NCI-H524 (cell line): ENCODE measurements at places on chromosomes 12 and 14.

- peak; percentile 83 for DNase-seq
Observed at GRCh38 chr14:68979722-68980451, 785 bp upstream of the ACTN1 start.

GRCh38 chr12:131912518-131913274, 16.4 kb upstream of the PUS1 start:
- no peak for DNase-seq

GRCh38 chr14:31763041-31763440, 201.8 kb downstream of the NUBPL start:
- no peak for DNase-seq

GRCh38 chr14:104582662-104583061, 3.1 kb downstream of the C14orf180 start:
- peak; percentile 62 for DNase-seq

DNA sequence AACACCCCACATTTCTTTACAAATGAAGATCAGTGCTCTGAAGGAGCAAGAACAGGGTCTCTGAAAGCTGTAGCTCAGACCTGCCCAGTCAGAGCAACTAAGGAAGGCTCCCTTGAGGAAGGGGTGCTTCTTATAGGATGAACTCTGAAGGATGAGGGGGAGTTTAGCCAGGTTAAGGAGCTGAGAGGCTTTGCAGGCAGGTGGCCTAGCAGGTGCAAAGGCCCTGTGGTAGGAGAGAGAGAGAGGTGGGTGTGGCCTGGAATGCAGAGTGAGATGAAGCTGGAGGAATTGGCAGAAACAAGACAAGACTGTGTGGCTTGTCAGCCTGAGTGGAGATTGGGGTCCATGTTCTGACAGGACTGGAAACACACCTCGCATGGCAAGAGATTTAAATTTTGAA, 20.5 kb upstream of the FAM222A start:
- no peak for DNase-seq

DNA sequence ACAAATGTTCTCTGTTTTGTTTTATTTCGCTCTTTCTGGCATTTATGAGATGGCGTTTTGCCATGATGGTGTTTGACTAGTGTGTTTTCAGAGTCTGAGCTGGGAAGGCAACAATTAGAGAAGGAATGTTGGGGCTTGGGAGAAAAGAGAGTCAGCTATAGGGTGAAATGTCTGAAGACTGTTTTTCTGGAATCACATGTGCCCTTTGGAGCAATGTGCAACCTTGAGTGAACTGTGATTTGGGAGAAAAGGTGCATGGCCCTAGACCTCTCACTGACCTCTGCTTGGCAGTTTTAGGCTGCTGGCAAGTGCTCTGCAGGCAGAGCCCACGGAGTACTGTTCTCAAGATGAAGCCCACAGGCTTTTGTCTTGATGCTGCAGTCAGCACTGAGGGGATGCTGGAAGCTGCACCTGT, 379.9 kb upstream of the PDE3A start:
- DNase-seq = no peak

- DNase-seq = no peak
Observed at GRCh38 chr14:77023001-77023996, 5.2 kb downstream of the IRF2BPL start.

DNA sequence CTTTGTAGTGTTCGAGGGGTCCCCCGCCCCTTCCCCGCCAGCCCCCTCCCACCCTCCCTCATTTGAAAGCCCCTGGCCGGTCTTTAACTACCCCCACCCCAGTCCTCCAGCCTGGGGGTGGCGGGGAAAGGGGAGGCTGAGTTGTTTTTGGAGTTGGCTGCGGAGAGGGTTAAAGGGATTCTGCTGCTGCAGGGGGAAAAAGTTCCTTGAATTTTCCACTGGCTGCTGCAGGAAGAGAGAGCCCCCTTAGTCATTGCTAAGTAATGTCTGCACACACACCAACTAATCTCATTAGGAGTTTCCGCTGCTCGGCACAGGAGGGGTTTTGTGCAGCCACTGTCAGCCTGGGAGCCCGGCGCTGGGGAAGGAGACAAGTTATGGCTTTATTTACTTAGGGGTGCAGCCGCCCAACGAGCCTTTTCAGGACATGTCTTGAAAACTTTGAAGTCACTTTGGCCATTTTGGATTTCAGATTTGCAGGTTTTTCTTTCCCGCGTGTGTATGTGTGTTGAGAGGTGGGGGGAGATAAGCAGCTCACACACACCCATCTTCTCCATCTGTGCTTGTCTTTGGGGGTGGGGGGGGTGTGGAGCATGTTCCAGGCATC, 1.8 kb downstream of the ELK3 start:
- DNase-seq = peak; percentile 51

DNA sequence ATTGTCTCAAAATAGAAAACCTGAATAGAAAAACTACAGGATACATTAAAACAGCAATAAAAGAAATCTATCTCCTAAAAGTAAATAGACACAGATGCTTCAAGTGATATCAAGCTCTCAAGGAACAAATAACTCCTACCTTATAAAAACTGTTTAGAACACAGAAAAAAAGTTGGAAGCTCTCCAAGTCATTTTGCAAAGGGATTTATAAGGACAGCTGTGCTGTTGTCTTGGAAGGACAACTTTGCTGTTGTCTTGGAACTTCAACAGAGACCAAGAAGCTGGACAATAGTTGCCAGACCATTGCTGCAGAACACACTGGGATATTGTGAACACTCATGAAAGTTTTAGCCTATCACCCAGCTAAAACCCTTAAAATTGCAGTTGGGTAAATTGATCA, 780.7 kb downstream of the FLRT2 start:
- peak; percentile 42 for DNase-seq

DNA sequence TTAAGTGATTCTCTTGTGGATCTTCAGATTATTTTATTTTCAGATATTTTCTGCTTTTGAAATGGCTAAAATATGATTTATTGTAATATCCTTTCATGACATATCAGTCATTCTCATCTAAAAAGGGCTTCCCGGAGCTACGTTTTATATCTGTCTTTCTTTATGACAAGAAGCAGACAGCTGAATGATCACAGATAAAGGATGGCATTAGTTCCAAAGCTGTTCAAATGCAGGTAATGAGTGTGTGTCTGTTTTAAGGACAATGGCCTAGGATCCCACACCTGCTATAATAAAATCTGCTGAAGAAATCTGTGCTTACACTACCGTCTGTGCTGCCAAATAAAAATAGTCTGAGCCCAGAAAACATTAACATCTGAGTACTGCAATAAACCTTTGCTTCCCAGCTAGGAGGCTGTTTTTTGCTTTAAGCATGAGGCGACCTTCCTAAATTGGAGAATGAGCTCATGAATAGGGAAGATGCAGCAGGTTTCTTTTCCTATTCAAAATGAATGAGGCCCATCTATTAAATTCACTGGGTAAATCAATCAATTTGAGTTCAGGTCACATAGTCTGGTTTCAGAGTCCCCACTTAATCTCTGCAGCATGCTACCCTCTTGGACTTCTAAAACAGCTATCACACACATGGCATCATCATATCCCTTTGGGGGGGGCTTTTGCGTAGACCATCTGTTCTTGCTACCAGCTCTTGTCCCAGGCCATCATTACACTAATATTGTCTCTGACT, 498.5 kb downstream of the NELL2 start:
- DNase-seq = peak; percentile 72

GRCh38 chr14:80117876-80118275, 93.4 kb downstream of the DIO2 start:
- peak; percentile 98 for DNase-seq

- no peak for DNase-seq
Observed at GRCh38 chr14:63478010-63478409, 65.2 kb downstream of the PPP2R5E start.

GRCh38 chr12:64915242-64915641, 90.8 kb downstream of the TBC1D30 start:
- no peak for DNase-seq

DNA sequence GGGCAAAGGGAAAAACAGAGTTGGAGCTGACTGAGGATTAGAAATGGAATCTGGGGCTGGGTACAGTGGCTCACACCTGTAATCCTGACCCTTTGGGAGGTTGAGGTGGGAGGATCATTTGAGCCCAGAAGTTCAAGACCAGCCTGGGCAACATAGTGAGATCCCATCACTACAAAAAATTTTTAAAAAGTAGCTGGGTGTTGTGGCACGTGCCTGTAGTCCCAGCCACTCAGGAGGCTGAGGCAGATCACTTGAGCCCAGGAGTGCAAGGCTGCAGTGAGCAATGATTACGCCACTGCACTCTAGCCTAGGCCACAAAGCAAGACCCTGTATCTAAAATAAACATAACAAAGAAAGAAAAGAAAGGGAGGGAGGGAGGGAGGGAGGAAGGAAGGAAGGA, 14.9 kb upstream of the DCP1B start:
- no peak for DNase-seq

GRCh38 chr12:11568155-11568761, 81.2 kb upstream of the ETV6 start:
- no peak for DNase-seq

GRCh38 chr12:18428416-18428815, 167.1 kb downstream of the PIK3C2G start:
- no peak for DNase-seq

GRCh38 chr14:94449930-94450329, 2.7 kb downstream of the SERPINA11 start:
- DNase-seq = peak; percentile 58

DNA sequence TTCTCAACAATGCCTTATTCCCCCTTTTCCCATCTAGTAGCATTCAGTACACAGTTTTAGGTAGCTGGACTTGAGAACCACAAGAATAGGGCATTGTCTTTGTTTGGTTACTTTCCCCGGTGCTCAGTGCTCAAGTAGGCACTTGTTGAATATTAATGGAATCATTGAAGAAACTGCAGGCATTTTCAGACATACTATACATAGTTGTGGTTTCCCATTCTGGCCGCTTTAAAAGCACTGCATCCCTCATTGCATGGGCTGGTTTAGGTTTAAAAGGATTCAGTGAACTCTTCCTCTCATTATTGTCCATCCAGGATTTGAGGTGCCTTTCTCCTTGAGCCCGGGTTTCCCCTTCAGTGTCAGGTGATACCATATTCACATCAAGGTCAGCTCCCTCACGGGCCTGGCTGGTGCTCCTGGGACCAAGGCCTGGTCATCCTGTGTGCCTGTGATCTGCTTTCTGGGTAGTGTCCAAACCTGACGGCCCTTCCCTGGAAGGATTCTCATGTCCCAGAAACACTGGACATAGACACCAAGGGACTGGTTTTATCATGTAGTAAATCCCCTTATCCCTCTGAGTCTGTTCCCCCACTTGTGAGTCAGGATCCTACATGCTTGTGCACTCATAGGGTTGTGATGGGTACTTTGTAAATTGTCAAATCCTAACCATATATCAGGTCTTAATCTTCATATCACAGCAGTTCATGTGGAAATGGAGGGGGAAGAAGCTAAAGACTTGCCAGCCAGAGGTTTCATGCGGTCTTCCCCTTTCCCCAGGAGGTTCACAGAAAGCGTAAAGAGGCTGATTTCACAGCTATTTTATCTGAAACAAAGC, 7.4 kb downstream of the TCP11L2 start:
- no peak for DNase-seq

DNA sequence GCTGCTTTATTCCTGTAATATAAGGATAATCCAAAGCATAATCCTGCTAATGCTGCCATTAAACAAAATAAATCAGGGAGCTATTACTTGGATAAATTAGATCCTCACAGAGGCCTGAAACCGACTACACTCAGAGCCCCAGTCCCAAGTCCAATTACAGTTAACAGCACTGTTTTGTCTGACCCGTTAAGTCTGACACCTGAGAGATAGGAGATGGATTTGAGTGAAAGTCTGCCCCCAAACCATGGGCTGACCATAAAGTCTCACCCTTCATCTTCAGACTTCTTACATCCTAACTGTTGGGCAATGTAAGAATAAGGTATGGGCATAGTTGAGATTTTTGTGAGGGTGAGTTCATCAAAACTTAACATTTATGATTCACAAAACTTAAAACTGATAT, 181.7 kb downstream of the PLCZ1 start:
- peak; percentile 94 for DNase-seq

GRCh38 chr12:5096241-5096924, 52.7 kb downstream of the KCNA5 start:
- peak; percentile 3 for DNase-seq

DNA sequence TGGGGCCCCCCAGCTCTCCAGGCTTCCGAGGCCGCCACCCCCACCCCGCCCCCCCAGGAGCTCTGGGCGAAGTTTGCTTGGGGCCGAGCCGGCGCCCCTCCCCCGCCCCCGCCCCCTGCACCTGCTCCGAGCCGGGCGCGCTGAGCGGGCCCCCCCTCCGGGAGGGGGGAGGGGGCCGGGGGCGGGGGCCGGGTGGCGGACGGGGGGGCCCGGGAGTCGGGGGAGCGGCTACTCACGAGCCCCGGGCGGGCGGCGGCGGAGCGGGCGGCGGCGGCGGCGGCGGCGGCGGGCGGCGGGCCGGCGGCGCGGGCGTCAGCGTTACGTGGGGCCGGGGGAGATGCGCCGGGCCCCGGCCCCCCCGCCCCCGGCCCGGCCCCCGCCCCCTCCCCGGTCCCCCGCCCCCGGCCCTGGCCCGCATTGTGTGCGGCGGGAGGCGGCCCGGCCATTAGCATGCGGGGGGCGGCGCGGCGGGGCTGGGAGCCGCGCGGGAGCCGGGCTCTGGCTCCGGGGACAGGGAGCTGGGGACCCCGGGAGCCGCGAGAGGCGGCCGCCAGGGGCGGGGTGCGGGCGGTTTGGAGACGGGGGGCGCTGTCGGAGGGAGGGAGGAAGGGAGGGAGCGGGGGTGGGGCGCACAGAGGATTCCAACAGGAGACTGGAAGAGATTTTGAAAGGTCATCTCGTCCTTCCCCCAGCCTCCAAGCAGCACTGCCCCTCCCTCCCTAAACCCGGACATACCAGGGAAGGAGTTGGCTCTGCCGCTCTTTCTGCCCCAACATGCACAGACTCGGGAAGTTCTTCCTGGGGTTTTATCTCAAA, at the start of gene ZNF219:
Gene ZNF219, minus strand, starts transcription at position 580 of the 816 bp plus-strand sequence. CDS start 5,064 bp downstream, outside the sequence.
- peak; percentile 71 for DNase-seq

DNA sequence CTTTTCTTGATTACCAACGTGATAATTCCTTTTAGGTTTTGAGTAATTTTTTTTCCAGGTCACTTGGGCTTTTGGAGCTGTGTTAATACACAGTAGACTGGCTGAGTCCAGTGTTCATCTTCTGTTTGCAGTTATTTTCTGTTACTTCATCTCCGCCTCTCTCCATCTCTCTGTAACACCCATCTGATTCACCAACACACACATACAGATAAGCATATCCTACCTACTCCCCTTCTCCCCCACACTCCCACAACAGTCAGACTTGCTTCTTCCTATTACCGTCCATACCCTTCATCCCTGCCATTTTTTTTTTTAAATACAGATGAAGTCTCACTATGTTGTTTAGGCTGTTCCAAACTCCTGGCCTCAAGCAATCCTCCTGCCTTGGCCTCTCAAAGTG, 72.7 kb upstream of the MANSC4 start:
- no peak for DNase-seq

GRCh38 chr14:36066636-36067035, 109.9 kb downstream of the PTCSC3 start:
- no peak for DNase-seq

DNA sequence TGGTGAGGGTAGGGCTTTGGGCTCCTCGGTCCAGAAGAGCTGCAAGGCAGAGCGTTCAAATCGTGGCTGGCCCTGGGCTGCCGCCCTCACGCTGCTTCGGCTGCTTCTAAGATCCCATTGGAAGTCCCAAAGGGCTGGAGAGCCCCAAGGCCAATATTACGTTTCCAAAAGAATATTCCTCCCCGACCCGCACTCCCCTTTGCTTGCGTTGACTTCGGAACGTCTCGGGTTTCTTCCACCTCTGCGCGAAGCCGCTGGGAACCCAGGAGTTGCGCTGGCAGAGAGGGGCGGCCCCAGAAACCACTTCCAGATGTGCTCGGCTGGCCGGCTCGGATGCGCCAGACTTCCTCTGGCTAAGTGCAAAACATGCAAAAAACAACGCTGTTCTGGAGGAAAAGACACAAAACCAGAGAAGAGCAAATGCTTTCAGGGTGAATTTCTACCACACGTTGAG, at the start of gene GLT8D2:
Gene GLT8D2, minus strand, starts transcription at position 285 of the 454 bp plus-strand sequence. CDS start 30,539 bp downstream, outside the sequence.
- no peak for DNase-seq
